T-helper 2 cell (primary cell): ENCODE measurements at places on chromosomes 3 and 15.

GRCh38 chr15:94523873-94524272 lies 292.5 kb downstream of the MCTP2 start:
- DNase-seq = no peak

DNA sequence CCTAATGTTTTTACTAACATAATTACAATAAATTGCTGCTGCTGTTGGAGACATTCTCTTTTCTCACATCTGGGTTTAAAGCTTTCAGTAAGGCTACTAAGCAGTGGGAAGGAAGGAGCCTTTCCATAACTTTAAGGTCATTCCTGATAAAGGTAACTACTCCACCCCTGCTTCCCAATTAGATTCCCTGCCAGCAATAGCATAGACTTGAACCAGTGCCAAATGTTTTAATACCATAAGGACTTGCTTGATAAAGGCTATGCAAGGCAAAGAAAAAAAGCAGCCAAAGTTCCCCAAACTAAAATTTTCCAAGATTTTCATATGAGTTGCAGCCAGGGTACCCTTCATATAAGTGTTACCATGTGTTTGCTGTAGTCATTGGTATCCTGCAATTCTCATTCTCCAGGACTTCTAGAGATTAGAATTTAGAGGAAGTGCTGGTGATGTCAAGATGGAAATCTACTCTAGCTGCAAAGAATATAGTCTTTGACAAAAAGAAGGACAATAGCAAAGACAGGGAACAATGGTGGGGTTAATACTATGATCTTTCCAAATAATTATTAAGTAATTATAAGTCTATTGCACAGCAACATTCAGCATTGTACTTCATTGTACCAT lies 106.1 kb downstream of the FILIP1L start:
- DNase-seq = no peak

DNA sequence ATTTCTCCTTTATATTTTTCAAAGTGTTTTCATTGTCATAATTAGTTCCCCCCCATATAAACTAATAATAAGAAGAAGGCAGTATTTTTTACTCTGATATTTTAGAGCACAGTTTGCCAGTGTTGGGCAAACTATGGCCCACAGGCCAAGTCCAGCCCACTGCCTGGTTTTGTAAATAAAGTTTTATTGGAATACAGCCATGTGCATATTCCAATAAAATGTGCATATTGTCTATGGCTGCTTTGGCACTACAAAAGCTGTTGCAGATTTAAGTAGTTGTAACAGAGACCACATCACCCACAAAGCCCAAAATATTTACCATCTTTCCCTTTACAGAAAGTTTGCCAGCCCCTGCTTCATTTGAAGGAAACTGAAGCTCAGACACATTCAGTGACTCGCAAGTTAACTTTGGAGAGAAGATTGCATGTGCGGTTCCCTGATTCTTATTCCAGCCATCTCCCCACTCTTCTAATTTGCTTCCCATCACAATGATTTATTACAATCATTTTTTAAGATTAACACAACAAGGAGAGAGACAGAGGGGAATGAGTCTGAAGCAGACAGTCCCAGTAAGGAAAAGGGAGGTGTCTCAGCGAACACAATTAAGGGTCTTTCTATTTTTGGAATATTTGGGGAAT lies 48.9 kb downstream of the RFTN1 start:
- no peak for DNase-seq

DNA sequence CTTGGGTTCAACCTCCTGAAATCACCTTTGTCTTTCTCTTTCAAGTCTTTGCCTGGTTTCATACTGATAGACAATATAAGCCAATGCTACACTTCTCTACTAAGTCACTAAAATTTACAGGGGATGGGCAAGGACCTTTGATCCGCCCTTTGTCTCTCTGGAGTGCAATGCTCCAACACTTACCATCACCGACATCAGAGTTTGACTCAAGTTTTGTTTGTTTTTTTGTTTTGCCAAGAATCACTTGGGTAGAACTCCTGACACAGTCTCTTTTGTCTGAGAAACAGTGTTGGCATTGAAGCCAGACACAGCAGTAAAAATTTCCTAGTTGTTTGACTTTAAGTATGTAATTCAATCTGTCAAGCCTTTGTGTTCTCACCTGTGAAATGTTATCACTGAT lies 29.3 kb downstream of the NFKBIZ start:
- DNase-seq = no peak

DNA sequence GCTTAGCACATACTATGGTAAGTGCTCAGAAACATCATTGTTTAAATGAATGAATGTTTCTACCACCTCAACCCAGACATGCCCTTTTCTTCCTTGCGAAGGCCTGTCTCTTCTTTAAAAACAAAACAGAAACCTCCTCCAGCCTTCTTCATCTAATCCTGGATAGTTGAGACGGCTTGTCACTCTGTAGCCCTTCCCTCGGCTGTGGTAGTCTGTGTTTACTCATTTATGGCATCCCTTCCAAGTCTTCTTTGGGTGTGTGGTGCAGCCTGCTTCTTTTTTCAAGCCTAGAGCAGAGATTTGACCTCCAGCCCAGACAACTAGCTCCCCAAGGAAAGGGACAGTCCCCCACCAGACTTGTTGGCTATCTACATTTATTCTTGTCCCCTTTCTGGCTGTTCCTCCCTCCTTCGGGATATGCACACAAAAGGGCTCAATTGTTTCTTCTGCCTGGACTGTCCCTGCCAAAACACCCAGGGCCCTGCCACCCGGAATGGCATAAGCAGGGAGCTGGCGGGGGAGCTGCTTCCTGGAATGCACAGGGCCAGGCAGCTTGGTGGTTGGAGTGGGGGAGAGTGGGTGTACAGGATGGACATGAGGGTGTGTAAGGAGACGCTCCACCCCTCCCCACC lies 67.8 kb downstream of the ITGA11 start:
- no peak for DNase-seq

DNA sequence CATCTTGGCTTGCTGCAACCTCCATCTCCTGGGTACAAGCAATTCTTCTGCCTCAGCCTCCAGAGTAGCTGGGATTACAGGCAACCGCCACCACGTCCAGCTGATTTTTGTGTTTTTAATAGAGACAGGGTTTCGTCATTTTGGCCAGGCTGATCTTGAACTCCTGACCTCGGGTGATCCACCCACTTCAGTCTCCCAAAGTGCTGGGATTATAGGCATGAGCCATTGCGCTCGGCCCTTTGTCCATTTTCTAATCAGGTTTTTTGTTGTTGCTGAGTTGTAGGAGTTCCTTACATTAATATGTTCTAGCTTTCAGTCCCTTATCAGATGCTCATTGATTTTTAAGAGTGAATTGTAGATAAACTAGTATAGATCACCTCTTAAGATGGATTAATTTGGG lies 20.3 kb downstream of the RAB5A start:
- no peak for DNase-seq

DNA sequence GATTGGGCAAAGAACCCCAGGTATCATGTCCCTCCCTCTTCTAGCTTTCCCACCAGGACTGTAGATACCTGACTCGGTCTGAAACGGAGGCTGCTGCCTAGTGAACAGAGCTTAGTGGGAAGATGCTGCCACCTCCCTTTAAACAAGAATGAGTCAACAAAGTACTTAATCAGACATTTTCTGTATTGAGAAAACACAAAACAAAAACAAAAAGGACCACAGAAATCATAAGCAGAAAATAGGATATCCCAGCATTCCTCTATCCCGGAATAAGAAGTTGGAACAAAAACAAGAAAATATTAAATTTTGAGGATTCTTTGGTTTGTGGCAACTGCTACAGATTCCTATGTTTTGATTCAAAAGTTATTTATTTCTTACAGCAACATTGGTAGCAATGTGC lies 51.7 kb upstream of the COL8A1 start:
- DNase-seq = no peak

- DNase-seq = no peak
Observed at GRCh38 chr3:129525341-129525968, 3.0 kb upstream of the RHO start.

DNA sequence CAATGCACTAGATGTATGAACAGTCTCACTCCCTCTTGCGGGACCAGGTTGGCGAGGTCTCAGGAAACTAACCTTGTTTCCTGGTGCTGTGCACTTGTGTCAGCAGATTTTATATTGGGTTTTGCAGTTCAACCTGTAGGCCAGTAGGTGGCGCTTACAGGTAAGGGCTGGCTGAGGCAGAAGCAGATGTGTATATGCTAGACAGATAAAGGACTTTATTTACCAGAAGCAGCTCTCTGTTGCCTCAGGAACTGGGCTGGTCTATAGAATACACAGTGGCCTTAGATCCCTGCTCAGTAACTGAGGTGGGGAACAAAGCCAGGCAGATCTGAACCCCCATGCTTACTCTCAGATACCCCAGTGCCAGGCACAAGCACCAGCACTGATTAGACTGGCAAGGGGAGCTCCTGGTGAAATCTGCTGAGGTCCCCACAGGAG lies 296.8 kb downstream of the DOCK3 start:
- no peak for DNase-seq

DNA sequence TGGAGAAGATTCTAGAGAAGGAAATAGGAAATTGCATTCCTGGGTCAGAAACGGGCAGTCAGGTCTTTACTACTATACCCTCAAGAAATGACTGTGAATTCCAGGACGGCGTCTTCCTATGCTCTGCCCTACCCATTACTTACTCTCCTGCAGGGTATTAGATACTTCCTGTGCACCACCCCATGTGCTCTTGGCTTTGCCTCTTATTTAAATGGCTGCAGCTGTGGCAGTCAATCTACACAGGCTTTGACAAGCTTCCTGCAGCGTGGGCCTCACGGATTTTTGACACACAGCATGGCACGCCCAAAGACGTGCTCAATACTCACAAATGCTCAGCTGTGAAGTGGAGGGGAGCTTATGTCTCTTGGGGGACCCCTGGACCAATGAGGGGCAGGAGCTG lies 206.1 kb downstream of the SV2B start:
- DNase-seq = no peak

DNA sequence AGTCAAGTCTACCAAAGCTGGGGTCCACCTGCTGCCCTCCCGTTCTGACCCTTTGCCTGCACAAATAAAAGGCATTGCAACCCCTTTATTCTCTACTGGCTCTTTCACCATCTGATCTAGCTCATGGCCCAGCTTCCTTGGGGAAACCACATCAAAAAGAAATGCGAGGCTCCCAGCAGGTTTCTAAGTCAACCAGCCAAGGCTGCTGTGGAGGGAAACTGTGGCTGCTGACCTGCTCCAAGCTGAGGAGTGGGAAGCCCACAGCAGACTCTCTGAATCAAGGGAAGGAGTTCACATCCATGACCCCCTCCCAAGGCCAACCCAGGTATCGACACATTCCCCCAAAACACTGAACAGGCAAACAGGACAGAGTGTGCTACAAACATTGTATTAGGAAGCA lies 25.2 kb upstream of the SLCO2A1 start:
- no peak for DNase-seq

DNA sequence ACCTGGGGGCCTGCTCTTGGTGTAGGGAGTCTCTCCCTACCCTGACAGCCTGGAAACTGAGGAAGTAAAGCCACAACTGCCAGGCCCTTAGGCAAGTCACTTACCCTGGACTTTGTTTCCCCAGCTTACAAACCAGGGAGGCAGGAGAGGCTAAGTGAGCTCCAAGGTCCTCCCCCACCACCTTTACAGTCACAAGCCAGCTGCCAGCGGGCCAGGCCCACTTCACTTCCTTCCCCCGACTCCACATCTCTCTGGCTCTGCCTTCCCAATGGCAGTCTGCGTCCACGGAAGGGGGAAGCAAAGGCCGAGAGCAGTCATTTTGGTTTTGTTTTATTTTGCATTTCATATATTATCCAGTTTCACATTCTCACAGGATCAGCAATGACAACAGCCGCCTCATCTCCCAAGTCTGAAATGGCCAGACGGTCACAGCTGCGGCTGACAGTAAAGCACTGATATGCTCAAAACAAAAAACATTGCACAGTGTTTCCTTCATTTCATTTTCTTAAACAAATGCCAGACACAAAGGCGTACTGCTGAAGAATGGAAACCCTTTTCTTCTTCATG lies 35.7 kb downstream of the RBPMS2 start:
- DNase-seq = no peak
